ENCODE measurements at places on chromosomes 4 and X.

- no peak for DNase-seq
Measured at GRCh38 chrX:124208660-124209059, 123.8 kb upstream of the TEX13D start.

GRCh38 chr4:163492951-163493504 lies 1.5 kb upstream of the TMA16 start:
- no peak for DNase-seq

GRCh38 chrX:23389196-23389792 lies 54.6 kb downstream of the PTCHD1 start:
- DNase-seq: no peak

- DNase-seq: no peak
Measured at GRCh38 chrX:26670521-26670920, 454.6 kb downstream of the MAGEB5 start.

GRCh38 chrX:18577400-18577799 lies 94.5 kb downstream of the RS1 start:
- DNase-seq: no peak

DNA sequence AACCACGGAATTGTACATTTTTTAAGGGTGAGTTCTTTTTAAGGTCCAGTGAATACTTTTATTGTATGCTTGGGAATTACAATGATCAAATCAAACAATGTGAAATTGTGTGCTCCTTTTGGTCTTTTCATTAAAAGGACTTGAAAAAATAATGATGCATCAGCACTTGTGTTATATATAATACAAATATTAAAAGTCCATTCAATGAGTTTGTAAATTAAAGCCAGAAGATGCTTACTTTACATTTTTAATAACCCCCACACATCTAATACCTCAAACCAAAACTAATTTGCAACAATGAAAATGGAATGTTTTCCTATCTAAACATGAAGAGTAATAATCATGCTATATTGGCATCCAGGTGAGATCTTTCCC lies 369.8 kb upstream of the LCORL start:
- DNase-seq: no peak

GRCh38 chr4:159273141-159273438 lies 170.2 kb downstream of the RAPGEF2 start:
- DNase-seq: no peak

Data from SW480 (cell line).